ENCODE measurements at places on chromosomes 3 and 15.

GRCh38 chr3:13898346-13898745, 18.5 kb upstream of the WNT7A start:
- no peak for DNase-seq

GRCh38 chr3:60555686-60556354, 695.4 kb downstream of the FHIT start:
- DNase-seq = no peak

GRCh38 chr3:10641760-10642159, 136.4 kb upstream of the ATP2B2 start:
- no peak for DNase-seq

- DNase-seq = no peak
Observed at GRCh38 chr3:37491343-37491742, 317.0 kb upstream of the LRRFIP2 start.

- DNase-seq = no peak
Observed at GRCh38 chr15:90512276-90512675, 17.4 kb upstream of the CRTC3 start.

DNA sequence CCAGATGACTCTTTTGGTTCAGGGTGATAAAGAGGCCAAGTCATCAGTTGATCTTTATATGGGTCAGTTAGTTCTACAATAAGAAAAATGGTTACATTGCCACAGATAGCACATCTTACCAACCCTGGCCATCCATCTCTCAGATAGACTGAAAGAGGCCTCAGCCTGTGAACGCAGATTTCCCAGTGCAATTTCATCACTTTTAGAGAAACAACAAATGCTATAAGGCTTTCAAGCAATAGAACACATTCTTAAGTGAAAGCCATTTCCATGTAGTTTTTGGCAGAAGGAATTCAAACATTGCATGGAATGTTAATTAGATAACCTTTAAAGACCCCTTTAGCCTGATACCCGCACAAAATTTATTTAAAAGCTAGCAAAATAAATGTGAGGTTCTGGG, 200.6 kb upstream of the ZBTB20 start:
- peak; percentile 45 for DNase-seq

DNA sequence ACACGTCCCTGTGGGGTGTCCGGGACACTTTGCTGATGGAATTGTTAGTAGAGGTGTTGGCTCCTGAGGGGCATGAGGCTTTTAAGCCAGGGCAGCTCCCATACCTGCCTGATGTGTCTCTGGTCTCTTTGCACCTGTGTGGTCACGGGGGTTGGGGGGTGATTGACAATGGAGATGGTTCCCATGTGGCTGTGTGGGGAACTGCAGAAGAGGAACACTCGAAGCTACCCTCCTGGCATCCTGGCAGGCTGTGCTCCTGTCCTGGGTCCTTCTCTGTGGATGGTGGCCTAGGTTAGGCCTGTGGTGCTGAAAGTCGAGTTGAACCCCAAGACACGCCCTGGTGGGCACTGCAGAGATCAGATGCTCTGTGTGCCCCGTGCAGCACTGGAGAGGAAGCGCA, 73.4 kb downstream of the HMCES start:
- no peak for DNase-seq

- DNase-seq = no peak
Observed at GRCh38 chr15:41125931-41126642, 10.0 kb upstream of the INO80 start.

DNA sequence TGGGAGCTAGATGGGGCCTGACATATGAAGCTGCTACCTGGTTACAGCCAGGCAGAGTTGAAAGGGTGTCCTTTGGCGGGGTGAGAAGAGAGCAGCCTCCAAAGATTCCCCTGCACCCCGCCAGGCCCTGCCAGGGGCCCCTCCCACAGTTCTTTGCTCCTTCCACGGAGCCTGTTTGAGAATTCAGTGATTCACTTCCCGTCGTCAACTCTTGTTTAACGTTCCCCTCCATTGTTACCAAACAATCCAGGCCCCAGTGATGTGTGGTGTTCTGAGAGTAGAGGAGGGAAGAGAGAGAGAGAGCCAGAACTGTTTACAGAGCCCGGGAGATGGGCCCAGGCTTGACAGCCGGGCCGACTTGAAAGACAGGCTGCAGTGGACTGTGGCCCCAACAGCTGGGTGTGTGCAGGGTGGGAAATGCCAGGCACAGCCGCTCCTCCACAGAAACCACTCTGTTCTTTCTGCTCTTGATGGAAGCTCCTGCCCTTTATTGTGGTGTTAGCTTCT, 81.5 kb downstream of the SMAD3 start:
- DNase-seq = peak; percentile 94

DNA sequence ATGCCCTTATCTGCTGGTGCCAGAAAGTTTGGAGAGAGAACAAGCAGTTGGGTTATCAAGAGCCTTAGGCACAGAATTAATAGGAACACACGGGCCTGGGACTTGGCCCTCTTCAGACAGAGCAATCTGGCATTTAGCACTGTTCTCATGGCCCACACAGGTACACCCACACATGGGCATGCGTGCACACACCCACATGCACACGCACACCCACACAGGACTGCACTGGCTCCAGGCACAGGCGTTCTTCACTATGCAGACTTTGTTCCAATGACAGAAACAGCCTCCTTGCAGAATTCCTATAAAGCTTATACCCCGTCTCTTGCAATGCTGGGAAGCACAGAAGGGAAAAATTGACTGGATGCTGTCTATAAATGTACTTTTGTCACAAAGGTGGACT, 36.3 kb downstream of the TMEM44 start:
- DNase-seq = no peak

- no peak for DNase-seq
Observed at GRCh38 chr3:126527455-126528211, 3.7 kb downstream of the CHST13 start.

- peak; percentile 11 for DNase-seq
Observed at GRCh38 chr15:58019503-58020376, 45.8 kb downstream of the ALDH1A2 start.

DNA sequence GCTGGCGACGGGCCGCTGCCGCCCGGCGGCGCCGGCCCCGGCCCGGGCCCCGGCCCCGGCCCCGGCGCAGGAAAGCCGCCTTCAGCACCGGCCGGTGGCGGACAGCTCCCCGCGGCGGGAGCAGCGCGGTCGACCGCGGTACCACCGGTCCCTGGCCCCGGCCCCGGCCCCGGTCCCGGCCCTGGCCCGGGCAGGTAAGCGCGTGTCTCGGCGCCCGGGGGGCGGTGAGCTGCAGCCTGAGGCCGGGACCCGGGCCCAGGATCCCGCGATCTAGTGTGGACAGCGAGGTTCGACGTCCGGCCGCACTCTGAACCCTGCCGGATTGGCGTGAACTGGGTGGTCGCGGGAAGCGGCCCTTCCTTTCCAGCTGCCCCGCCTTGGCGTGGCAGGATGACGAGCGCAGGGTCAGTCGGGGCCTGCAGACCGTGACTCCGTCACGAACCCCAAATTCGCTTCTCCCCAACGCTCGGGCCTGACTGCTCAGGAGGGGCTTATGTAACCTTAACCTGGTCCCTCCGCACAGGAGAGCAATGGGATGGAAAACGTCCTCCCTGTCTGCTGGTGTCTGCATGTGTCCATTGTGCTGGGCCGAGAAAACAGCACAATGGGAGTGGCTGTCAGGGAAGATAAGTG, 472 bp downstream of the BSN start:
- DNase-seq = peak; percentile 20

DNA sequence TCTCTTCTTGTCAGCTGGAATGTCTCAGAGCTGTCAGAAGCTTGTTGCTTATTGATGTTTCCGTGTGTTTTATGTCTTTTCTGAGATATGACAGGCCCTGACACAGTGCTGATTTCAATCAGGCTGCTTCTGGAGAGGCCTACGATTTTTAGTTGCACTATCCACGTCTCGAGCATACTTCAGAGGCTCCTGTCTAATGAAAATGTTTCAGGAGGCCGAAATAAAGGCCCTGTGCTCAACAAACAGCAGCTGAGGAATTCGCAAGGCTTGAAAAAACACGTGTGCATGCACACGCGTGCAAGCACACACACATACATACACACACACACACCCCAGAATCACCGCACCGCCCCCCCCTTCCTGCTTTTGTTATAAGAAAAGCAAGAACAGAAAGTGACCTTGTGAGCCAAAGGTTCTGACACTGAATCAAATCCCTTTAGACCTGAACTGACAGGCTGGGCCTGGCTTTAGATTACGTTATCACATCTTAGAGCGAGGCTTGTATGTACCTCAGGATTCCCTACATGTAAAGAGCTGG, 296.6 kb downstream of the NR2F2 start:
- DNase-seq = no peak

DNA sequence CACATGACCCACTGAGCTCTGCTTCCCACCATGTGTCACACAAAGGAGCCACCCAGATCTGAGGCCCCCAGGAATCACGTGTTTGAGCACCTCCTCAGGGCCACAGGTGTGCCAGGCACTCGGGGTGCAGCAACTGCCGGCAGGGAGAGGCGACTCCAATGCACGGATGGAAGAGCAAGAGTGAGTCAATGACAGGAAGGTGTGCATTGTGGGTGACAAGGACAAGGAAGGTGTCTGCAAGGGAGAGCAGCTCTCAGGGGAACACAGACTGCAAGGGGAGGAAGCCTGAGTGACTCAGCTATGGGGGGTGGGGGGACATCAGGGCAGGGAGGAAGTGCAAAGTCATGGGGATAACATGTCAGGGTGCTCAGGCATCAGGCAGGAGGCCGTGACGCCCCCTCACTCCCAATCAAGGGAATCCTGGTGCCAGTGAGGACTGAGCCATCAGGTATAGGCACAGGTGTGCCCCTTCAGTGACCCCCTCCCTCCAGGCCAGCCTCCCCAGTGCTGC, 67.4 kb downstream of the NUP210 start:
- DNase-seq = no peak

GRCh38 chr3:114216186-114216970, 21.0 kb downstream of the ZNF80 start:
- DNase-seq = peak; percentile 85

- no peak for DNase-seq
Observed at GRCh38 chr3:179046497-179047353, 24.9 kb downstream of the ZMAT3 start.

- peak; percentile 28 for DNase-seq
Observed at GRCh38 chr3:78647726-78648125, 1120.1 kb downstream of the ROBO1 start.

- DNase-seq = no peak
Observed at GRCh38 chr15:90582553-90582952, 52.8 kb downstream of the CRTC3 start.

Measured in fibroblast of the aortic adventitia (primary cell).